ENCODE measurements at places on chromosomes 1 and 21.

DNA sequence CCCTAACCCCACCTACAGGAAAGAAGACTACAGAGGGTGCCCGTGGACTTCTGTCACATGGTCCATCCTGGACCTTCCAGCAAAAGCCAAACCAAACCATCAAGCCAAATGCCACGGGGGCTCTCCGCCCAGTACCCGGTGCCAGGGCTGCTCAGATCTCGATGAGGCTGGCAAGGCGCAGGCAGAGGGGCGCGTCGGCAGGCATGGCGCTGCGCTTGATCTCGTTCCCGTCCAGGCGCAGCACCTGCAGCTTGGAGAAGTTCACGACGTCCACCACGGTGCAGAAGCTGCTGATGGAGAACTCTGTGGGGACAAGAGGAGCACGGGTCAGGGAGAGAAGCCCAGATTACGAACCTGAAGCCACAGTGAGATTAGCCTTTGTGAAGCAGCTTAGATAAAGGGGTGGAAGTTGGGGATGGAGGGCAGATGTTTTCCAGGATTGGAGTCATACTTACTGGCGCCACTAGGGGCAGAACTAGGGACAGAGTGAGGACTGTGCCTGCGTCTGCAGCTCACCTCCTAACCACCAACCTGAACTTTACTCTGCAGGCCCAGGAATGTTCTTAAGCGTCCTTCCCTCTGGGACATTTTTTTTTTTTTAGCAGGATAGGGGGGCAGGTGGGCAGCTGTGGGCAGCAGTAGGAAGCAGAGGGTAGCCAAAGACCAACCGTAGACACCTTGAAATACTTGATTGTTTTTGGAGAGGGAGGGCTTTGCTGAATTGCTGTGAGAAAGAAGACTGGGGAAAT lies 8.6 kb downstream of the FMOD start:
- peak; percentile 38 for DNase-seq

DNA sequence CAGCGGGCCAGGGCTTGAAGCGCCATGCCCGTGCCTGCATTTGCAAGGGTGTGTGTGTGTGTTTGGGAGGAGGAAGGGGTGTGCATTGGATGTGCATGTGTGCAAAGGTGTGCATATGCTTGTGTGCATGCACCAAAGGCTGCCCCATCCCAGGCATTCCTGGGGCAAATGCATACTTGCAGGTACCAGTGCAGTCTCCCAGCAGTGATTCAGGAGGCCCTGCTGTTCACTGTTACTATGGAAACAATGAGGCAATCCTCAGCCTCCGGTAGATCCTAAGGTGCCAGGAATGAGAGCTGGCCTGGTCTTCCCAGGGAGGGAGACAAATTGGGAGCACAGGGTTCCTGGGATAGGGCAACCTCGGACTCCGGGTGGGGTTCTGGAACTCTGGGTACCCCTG lies 7.5 kb upstream of the FNDC5 start:
- DNase-seq, result no peak

DNA sequence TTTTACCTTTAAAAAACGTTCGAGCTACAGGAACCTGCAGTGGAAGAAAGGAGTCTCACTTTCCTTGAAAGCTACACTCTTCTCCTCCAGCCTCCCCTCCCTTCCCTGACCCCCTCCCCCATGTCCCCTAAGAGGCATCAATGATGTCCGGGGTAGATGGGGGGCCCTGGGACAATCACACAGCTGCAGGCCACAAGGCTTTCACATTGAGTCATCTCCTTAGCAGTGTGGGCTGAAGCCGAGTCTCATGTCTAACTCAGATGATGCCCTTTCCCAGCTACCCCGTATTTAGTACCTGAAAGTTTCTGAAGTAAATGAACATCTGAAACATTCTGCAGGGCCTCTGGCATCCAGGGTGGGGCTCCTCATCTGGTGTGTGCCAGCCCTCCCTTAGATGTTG lies 6.3 kb upstream of the GPR25 start:
- no peak for DNase-seq

- DNase-seq, result no peak
Measured at GRCh38 chr1:181592255-181592859, 109.0 kb downstream of the CACNA1E start.

DNA sequence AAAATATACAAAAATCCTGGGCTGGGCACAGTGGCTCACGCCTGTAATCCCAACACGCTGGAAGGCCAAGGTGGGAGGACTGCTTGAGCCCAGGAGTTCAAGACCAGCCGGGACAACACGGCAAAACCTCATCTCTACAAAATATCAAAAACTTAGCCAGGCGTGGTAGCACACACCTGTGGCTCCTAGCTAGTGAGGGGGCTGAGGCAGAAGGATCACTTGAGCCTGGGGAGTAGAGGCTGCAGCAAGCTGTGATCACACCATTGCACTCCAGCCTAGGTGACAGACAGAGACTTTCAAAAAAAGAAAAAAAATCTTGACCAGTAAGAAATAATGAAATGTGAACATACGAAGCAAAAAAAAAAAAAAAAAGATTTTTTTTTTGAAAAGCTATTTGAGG lies 52.1 kb downstream of the ARID4B start:
- DNase-seq, result no peak

DNA sequence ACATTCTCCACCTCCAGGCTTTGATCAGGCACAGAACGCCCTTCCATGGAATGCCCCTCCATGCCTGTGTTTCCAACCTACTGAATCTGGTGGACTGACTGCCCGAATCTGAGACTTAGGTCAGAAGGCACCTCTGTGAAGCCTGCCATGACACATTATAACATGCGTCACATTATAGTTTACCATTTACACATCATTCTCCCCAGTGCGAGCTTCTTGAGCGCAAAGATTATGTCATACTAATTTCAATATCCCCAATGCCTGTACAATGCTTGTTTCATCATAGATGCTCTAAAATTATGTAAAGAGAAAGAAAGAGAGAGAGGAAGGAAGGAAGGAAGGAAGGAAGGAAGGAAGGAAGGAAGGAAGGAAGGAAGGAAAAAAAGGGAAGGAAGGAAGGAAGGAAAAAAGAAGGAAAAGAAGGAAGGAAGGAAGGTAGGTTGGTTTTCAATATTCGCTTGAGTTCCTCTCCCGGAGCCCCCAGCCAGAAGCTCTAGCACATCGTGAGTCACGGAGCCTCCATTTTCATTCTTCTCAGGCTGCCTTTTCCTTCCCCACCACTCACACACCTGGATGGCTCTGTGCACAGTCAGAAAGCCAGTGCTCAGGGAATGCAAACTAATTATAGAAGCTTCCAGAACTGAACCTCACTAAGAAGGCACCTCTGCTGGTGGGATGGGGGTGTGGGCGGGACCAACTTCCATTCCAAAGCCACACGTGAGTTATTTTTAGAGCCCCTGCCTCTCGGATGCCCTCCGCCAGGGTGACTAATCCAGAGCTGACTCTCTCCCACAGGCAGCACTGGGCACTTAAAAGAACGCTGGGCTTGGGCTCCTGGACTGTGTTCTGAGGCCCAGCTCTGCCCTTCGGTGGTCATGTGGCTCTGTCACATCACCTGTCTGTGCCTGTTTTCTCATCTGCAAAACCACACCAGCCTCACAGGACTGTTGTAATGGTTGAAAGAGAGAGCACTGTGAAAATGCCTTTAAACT lies 27.4 kb downstream of the LAMB3 start:
- DNase-seq, result no peak

GRCh38 chr1:70805641-70806040 lies 242.0 kb downstream of the PTGER3 start:
- no peak for DNase-seq

GRCh38 chr1:183198463-183198862 lies 12.4 kb downstream of the LAMC2 start:
- no peak for DNase-seq

GRCh38 chr21:37281993-37282392 lies 14.9 kb upstream of the VPS26C start:
- no peak for DNase-seq

DNA sequence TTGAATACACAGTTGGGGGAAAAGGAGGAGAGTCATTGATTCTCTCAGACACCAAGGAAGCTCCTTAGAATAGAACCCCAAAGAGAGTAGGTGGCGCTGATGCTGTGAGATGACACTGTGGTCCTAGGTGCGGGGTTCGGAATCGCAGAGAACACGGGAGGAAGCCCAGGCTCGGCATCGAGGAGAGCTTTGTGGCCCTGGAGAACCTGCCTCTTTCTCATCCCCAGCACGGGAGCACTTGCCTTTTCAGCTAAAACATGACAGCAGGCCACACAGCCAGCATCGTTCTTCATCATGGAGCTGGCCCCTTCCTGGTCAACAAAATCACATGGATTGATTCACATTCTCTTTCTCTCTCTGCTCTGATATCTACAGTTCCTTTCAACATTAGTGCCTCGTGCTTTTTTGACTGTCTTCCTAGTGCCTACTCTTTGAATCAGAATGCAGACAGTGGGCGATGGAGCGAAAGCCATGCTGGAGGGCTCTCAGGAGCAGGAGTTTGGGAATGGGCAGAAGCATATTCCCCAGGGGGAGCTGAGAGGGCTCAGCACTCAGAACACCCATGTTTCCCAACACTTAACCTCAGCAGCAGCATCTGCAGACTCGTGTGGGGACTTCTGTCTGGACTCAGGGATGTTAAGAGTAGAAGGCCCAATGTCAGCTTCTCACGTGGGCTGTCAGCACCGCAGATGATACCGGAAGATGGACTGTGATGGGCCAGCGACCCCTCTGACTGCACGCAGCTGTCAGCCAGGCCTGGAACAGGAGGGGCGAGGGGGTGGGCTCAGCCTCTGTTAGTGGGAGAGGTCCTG lies 539.4 kb downstream of the KIF26B start:
- no peak for DNase-seq

DNA sequence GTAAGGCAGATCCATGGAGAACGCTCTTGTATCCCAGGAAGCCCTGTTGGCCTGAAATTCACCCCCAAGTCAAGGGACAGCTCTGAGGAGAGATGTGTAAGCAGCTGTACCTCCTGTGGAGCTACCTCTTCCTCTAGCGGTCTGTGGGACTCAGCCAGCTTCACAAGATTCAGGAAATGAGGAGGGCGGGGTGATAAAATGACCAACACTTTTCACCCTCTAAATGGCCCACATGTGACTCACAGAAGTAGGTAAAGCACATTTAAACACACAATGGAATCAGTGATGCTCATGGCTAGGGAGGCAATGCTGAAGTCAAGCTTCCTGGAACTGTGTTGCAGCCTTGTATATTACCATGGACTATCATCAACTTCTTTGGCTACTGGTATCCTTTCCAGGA lies at the start of gene SH2D1B:
Gene SH2D1B, minus strand, starts transcription at position 135 of the 400 bp plus-strand sequence. Its CDS starts 120 bp downstream, at position 15.
- DNase-seq, result no peak

DNA sequence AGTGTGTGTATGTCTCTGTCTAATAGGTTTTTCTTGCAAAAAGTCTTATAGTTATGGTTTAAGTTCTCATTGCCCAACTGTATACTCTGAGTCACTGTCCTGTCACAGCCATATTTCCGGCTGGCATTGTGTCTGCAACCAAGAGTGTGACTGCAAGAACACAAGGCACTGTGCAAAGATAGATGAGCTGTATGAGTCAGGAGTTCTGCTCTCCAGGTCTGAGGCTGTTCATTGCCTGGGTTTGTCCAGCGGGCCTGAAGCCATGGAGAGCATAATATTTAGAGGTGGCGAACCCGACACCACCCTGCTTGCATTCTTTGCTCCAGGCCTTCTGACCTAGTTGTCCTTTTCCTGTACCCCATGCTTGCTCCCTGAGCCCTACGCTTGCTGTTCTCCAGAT lies 50.9 kb upstream of the CNIH3 start:
- peak; percentile 41 for DNase-seq

- DNase-seq, result no peak
Measured at GRCh38 chr1:99636647-99637175, 9.2 kb upstream of the PALMD start.

GRCh38 chr1:192867180-192867579 lies 58.3 kb downstream of the RGS2 start:
- DNase-seq, result no peak

DNA sequence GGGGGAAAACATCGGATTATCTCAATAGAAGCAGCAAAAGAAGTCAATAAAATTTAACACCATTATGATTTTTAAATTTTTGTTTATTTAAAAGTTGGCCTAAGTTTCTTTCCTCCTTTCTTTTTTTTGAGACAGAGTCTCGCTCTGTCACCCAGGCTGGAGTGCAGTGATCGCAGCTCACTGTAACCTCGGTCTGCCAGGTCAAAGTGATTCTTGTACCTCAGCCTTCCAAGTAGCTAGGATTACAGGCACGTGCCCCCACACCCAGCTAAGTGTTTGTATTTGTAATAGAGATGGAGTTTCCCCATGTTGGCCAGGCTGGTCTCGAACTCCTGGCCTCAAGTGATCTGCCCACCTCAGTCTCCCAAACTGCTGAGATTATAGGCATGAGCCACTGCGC lies 20.9 kb downstream of the SLC2A5 start:
- DNase-seq, result no peak

- DNase-seq, result no peak
Measured at GRCh38 chr1:214719207-214719606, 116.2 kb downstream of the CENPF start.

DNA sequence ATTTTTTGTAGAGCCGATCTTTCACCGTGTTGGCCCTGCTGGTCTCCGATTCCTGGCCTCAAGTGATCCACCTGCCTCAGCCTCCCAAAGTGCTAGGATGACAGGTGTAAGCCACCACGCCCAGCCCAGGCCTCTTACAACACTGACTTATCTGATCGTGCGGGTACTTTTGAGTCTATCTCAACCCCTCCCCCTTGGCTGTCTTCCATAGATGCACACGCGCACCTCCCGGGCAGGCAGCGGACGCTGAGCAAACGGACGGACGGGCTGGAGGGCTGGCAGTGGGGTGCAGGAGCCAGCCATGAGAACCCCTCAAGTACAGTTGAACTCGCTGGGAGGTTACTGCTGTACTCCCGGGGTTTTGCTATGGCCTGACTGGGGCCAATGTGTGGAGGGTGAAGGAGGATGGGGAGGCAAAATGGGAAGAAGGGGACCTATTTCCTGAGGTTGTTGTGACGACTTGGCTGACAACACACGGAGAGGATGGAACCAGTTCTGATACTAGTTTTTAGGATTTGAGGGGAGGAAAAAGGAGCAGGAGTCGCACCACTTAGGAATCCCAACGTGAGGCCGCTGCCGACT lies 959 bp downstream of the CD58 start:
- DNase-seq, result peak; percentile 16

DNA sequence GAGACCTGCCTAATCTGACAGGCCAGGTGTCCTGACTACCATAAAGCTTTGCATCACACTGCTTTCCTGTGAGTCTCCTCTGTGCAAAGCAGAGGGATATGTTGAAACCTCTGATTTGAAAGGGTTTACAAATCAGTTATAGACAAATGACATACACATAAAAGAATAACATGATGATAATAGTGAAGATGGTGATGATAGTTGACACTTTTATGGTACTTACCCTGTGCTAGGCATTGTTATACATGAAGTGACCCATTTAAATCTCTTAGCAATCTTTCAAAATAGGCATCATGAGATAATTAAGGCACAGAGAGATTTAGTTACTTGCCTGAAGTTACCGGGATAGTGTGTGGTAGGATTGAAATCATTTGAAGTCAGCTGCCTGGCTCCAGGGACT lies 34.1 kb upstream of the PKN2 start:
- DNase-seq, result no peak

GRCh38 chr1:44507490-44508396 lies 102.7 kb downstream of the RNF220 start:
- DNase-seq, result no peak

- DNase-seq, result no peak
Measured at GRCh38 chr1:204302769-204303168, 57.0 kb downstream of the PLEKHA6 start.

GRCh38 chr1:206912445-206913095 lies 9.2 kb downstream of the FCMR start:
- DNase-seq, result peak; percentile 86

GRCh38 chr1:68954841-68955240 lies 458.0 kb upstream of the DEPDC1 start:
- DNase-seq, result no peak

GRCh38 chr1:244599937-244600350 lies 53.0 kb upstream of the DESI2 start:
- peak; percentile 74 for DNase-seq
